ENCODE measurements at places on chromosomes 2 and 18.

DNA sequence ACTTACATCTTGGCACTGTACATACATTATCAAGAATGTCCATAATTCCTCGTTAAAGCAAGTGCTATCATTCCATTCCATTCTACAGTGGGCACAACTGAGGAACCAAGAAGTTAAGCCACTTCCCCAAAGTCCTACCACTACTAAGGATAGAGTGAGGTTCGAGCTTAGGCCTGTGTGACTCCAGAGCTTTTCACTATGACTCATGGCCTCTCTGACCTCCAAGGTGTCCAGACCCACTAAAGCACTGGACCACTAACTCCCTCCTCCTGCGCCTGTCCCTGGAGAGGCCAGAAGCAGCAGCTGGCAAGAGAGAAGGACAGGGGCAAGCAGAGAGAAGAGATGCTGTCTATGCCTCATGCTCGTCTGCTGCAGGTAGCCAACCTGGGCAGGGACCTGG lies 117.0 kb downstream of the ZBTB7C start:
- DNase-seq = no peak

DNA sequence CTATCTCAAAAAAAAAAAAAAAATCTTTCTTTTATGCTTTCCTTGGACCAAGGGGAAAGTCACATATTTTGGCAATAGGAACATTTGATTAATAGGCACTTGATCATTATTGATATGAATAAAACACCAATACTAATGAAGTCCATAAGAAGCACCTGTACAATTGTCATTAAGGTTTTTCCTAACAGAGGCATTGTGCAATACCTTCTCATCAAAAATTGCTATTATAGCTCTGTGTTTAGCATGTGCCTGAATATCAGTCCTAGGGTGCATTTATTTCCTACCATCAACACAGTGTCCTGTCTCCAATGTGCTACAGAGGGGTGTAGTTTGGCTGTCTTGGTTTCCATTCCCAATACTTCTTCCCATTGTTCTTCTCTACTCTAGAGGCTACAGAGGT lies 483.8 kb upstream of the SPRED2 start:
- no peak for DNase-seq

- no peak for DNase-seq
These were observed 62.7 kb upstream of the ST3GAL5 start for GRCh38 chr2:85951351-85952067.

DNA sequence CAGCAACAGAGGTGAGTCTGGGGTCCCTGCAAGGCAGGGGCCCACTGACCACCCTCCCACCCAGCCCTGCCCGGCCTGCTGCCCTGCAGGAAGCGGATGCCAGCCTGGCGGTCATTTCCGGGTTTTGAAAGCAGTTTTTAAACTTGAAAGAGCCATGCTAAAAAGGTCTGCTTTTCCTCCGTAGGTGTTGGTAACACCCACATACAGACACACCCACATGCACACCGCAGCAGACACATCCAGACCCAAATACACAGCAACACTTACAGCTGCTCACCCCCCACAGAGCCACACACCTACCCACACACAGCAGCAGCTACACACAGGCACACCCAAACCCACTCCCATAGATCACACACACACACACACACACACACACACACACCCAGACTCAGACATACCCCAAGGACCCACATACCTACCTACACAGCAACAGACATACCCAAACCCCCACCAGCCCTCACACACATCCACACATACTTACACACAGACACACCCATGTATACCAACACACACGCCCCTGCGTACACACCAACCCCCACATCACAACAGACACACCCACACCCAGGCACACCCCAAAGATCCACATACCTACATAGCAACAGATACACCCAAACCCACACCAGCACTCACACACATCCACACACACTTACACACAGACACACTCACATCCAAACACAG lies 7.6 kb downstream of the ZFP36L2 start:
- DNase-seq = no peak

DNA sequence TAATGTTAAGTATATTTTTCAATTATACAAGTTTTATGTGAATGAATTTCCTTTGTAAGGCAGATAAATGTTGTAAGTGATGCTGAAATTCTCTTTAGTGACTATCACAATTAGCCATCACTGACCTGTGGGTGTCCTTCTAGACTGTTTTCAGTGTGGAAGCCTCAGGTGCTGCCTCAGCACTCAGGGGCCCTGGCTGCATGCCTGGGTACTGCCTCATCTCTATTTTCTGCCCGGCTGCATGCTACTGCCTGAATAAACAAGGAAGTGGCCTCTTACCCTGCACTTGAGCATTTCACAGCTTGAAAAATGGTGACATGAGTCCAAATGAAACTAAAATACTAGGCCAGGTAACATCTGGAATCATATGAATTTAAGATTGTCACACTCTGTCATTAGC lies 787.6 kb upstream of the SALL3 start:
- no peak for DNase-seq

DNA sequence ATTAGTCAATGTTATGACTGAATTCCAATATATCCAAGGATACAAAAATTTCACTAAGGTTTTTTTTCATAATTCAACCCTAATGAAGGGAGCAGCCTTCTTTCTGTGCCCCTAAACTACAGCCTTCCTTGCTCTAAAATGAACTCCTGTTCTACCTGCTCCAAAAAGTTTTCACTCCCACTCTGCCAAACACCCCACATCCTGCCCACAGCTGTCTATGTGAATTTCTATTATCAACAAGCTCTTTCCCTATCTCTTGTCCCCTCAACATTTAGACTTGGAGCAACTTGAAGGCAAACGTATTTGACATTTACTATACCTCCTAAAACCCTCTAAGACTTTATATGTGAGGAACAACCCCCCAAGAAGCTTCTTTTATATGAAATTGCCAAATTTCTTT lies 2.5 kb downstream of the STAT4 start:
- no peak for DNase-seq

- DNase-seq = no peak
These were observed 55.9 kb downstream of the CABLES1 start for GRCh38 chr18:23191232-23191631.

DNA sequence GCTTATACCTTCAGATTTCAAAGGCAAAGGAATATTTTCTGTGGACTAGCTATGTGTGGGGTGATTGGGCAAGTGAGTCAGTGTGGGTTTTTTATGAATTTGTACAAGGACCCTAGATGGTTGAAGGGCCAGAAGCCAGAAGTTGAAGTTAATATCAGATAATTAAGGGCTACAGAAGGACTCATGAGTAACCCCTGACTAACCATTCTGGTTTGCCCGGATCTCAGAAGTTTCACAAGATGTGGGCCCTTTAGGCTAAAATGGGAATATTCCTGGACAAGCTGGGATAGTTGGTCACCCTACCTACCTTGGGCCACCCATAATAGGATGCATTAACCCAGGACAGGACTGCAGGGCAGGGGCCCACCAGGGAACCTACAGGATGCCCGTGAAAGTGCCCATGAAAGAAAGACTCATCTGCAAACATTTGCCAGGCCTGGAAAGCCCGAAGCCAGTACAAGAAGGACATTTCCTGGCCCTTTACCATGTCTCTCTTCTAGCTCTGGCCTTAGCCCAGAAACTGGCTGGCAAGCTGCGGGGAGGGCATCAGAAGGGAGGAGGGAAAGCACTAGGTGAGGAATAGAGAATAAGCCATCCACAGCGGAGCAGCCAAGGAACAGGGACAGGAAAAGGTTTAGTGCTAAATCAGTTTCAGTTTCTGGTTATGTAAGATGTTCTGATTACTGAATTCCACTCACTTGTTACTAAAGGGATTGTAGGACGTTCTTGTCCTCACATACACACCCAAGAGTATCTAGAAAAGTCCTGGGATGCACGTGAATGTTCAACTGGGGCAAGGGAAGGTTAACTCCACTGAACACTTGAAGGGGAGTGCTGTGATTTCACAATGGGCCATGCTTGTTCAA lies 33.6 kb downstream of the GCG start:
- peak; percentile 47 for DNase-seq

GRCh38 chr2:233457356-233457755 lies 103.1 kb downstream of the DGKD start:
- no peak for DNase-seq

GRCh38 chr2:240651185-240651584 lies 25.9 kb downstream of the GPR35 start:
- no peak for DNase-seq

Measured in fibroblast of skin of left quadriceps (primary cell).